ENCODE measurements at places on chromosomes 12 and 14.

DNA sequence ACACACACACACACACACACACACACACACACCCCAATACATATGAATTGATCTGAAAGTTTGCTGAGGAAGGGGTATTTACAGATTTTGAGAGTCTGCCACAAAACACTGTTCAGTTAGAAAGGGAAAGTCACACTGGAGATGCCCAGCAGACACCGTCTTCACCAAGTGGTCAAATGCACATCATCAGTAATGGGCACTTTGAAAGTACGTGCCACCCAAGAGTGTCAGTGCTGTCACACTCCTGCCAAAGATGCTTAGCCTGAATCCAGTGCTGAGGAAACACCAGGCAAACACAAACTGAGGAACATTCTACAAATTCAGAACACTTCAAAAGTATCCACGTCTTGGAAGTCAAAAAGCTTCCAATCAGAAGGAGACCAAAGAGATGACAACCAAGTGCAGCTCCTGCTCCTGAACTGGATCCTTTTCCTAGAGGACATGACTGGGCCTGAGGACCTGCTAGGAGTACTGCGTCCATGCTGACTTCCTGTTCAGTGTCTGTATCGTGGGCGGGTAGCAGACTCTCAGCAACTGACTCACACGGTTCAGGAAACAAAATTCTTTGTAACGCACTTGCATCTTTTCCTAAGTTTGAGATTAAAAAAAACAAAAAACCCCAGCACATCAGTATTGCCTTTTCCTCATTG is 18.6 kb downstream of the PSMC1 start:
- H3K4me1 ChIP-seq, result peaks cover 8% of the 10 kb centered on the region
- peaks cover 4% of the 10 kb centered on the region for H3K27me3 ChIP-seq
- no peak overlapping the region for H3K4me3 ChIP-seq
- peaks cover 27% of the 10 kb centered on the region for H3K36me3 ChIP-seq
- no peak for DNase-seq

DNA sequence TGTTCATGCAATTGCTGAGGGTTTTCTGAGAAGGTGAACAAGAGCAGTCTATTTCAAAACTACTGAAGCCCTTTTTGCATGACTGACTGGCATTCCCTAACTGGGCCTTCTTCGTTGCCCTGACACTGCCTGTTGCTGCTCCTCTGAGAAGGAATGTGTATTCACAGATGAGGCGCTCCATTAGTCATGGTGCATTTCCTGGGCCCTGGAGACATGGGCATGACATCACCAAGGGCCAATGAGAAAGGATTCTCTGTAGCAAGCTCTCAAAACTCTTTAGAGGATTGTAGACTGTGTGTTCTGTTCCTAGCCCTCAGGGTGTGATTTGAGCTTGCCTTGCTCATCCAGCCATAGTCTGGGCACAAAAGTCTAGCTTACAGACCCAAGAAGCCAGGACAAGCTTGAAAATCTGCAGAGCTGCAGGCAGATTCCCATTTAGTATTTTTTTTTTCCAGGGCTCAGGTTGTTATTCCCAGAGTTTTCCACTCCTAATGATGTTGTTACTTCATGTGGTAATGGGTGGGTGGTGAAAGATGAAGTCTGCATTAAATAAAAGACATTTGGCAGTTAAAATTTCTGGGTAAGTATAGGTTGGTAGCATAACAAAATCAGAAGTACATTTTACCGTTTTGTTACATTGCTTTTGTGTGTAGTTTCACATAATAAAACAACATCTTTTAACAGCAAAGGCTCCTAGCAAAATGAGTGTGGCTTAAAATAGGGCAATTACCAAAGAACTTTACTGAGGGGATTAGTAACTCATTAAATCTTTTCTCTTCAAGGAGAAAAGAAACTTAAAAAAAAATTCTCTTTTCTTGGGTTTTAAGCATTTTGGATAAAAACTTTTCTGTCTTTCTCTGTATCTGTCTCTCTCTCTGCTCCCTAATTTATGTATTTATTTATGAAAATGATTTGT is 318.4 kb downstream of the RAD51B start:
- no peak for DNase-seq
- H3K36me3 ChIP-seq, result no peaks in the 10 kb centered on the region
- peaks cover 1% of the 10 kb centered on the region for H3K27me3 ChIP-seq
- no peak overlapping the region for H3K4me3 ChIP-seq
- H3K27ac ChIP-seq, result no peak overlapping the region

GRCh38 chr14:87179936-87180335 is 813.0 kb downstream of the GALC start:
- no peaks in the 10 kb centered on the region for H3K27me3 ChIP-seq
- H3K4me1 ChIP-seq, result no peaks in the 10 kb centered on the region
- no peaks in the 10 kb centered on the region for H3K36me3 ChIP-seq
- no peak overlapping the region for H3K27ac ChIP-seq

GRCh38 chr12:114269153-114269552 is 136.8 kb downstream of the TBX5 start:
- H3K27me3 ChIP-seq, result peaks cover 5% of the 10 kb centered on the region
- H3K4me1 ChIP-seq, result no peaks in the 10 kb centered on the region
- H3K27ac ChIP-seq, result no peak overlapping the region
- H3K4me3 ChIP-seq, result no peak overlapping the region
- no peaks in the 10 kb centered on the region for H3K36me3 ChIP-seq

DNA sequence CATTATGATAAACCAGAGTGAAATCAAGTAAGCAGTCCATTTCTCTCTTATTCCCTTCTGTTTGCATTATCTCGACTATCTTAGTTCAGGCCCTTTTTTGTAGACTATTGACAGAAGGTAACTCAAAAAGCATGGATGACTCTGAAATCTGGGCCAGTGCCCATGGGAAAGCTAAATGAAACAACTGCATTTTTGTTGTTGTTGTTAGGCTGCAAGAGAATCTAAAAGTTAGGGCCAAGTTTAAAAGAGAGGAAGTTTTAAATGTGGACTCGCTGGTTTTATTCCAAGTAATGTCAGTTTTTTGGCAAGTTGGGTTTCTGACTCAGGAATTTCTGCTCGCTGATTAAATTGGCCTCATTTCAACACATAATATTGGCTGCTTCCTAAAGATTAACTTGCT is 201.1 kb downstream of the PIK3C2G start:
- no peaks in the 10 kb centered on the region for H3K36me3 ChIP-seq
- H3K27ac ChIP-seq, result no peak overlapping the region
- H3K27me3 ChIP-seq, result no peaks in the 10 kb centered on the region
- H3K4me3 ChIP-seq, result no peak overlapping the region
